ENCODE measurements at places on chromosomes 6 and 20.

- DNase-seq = no peak
Measured at GRCh38 chr6:21355638-21356037, 237.9 kb upstream of the SOX4 start.

- DNase-seq = no peak
Measured at GRCh38 chr20:54346276-54346675, 129.1 kb upstream of the DOK5 start.

GRCh38 chr6:37807656-37808055 lies 11.9 kb upstream of the ZFAND3 start:
- no peak for DNase-seq

DNA sequence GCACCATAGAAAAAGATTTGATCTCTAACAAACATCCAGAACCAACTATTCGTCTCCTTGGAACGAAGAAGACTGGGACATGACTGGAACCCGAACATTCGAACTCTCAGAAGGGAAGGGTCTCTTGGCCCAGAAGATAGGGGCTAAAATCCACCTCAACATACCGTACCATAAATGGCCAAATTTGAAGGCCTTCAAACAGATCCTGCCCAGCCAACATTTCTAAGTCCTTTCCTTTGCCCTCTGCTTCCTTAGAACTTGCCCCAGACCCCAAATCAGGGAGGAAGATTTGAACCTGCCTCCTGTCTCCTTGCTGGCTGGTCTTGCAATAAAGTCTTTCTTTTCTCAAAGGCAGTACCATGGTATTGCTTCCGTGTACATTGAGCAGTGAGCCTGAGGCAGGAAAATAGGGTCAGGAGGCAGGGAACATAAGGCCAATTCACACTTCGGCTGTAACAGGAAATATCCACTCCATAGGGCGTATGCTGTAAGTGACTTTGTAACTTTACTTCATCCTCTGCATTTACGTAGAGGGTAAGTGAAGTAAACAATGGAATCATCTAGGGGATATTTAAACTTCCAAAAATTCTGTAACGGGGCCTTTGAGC lies 1.8 kb upstream of the PXDC1 start:
- no peak for DNase-seq

- peak; percentile 23 for DNase-seq
Measured at GRCh38 chr20:32495217-32495565, 89.9 kb downstream of the NOL4L start.

DNA sequence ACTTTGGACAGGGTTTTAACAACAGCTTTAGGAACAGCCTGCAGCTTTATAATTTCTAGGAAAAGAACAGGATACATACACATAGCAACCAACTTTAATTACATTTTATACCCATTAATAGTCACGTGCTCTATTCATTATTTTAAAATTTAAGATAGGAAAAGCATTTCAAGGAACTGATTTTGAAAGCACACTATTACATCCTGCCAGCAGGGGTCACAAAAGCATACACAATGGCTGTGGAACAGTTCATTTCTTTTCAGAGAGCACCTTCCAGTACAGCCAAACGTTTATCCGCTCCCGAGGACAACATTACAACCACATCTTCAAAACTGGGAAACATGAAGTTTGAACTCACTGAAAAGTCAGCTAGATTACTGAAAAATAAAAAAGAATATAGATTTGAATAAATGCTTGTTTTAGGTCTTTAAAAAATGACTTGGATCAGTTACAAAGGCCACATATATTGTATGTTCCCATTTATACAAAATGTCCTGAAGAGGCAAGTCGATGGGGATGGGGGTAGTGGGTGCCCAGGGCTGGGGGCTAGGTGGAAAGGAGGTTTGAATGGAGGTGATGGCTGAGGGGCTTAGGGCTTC lies 104.6 kb upstream of the EXOC2 start:
- peak; percentile 71 for DNase-seq

- peak; percentile 41 for DNase-seq
Measured at GRCh38 chr20:46022411-46023147, 6.4 kb upstream of the SLC12A5 start.

GRCh38 chr6:153621491-153621890 lies 417.5 kb upstream of the OPRM1 start:
- no peak for DNase-seq

- peak; percentile 38 for DNase-seq
Measured at GRCh38 chr20:40930561-40930960, 98.1 kb upstream of the TOP1 start.

DNA sequence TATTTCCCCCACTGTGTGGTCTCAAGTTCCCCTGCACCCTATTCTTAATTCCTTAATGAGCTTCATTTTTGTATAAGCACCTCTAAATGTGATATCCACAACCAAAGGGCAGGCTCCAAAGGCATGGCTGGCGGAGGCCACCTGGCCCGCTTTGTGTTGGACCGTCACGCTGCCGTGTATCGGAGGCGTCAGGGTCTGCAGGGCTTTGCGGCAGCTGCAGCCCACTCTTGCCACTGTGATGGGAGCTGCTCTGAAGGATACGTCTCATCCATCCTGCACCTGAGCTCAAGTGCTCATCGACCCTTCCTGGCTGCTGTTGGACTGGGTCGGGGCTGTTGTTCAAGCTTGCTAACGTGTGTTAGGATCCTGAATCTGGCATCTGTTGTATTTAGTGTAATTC lies 177.6 kb downstream of the ARID1B start:
- no peak for DNase-seq

DNA sequence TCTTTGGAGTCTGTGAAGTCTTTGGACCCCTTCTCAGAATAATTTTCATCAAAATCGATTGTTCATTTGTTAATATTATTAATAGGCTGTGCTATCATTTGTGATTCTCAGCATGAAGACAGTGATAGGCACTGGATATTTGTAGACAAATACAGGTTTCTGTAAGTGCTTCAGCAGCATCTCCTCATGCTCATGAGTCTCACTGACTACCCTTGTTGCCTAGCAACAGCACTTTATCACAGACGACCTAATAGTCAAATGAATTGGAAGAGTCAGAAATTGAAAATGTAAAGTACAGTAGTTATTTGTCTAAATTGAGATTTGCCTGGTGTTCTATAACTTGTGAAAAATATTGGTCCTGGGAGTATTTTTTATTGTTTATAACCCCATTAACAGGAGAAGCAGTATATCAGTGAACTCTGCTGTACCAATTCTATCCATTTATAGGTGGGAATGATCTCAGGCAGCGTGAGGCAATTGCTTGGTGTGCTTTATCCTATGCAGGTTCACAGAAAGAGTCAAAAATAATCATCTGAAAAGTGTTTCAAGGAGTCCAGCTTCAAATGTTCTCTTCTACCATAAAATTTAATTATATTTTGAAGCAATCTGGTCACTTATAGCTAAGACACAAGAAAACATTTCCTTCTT lies 684.6 kb downstream of the RFPL4B start:
- DNase-seq = no peak

- no peak for DNase-seq
Measured at GRCh38 chr6:120873125-120873865, 461.0 kb downstream of the TBC1D32 start.

- DNase-seq = no peak
Measured at GRCh38 chr6:34909320-34909883, 20.3 kb downstream of the ANKS1A start.

GRCh38 chr6:45697605-45698004 lies 318.1 kb downstream of the CLIC5 start:
- DNase-seq = peak; percentile 98

DNA sequence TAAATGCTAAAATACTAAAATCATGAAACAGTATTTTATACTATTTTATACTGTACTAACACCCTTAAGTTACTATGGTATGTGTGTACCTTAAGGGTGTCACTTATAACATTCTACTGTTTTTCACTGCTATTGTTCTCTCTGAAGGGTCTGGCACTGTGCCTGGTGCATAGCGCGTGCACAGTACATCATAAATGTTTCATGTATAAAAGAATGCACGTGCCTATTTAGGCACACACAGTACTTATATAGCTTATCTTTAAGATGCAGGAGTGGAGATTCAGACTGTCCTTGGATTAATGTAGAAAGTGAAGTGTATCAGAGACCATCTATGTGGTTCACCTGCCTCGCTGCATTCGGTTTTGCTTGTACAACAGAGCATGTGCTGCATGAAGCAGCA lies 64.0 kb upstream of the SGK1 start:
- DNase-seq = peak; percentile 34

- no peak for DNase-seq
Measured at GRCh38 chr6:24606200-24606930, 39.6 kb downstream of the KIAA0319 start.

GRCh38 chr20:40776466-40777457 lies 87.7 kb upstream of the MAFB start:
- no peak for DNase-seq

- DNase-seq = peak; percentile 7
Measured at GRCh38 chr6:382883-383810, 8.4 kb upstream of the IRF4 start.

GRCh38 chr20:12978126-12978394 lies 30.7 kb upstream of the SPTLC3 start:
- no peak for DNase-seq

DNA sequence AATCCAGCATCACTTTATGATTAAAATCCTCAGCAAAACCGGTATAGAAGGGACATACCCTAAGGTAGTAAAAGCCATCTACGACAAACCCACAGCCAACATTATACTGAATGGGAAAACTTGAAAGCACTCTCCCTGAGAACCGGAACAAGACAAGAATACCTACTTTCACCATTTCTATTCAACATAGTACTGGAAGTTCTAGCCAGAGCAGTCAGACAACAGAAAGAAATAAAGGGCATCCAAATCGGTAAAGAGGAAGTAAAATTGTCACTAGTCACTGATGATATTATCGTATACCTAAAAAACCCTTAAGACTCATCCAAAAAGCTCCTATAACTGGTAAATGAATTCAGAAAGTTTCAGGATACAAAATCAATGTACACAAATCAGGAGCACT lies 33.3 kb downstream of the BLOC1S5 start:
- DNase-seq = no peak

DNA sequence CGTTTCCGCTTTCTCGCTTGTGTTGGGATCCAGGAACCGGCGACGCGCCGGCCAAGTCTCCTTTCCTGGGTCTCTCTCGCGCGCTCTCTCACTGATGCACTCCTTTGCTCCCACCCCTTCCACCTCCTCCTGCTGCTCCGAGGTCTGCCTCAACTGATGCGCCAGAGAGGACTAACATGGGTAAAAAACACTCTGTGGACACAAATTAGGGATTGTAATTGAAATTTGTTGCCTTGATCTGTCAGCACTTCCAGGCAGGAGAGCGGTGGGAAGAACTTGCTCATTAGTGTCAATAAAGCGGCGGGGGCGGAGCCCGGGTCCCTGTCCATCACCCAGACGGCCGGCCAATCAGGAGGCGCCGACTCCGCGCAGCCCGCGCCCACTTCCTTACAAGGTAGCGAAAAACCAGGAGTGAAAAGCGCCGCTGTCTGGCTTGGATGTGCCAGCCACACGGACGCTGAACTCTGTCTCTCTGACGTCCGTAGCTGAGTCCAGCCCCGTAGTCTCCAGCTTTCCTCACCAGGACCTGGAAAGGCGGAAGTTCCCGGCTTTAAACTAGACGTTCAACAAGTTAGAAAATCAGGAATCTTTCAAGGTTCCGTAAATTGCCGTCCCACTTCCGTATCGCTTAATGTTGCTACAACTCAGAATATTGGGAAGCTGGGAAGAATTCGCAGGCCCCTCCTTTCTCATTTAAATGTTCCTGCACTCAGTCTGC lies at the start of gene TBX18:
Gene TBX18, minus strand, starts transcription at position 267 of the 718 bp plus-strand sequence. CDS start 417 bp downstream, outside the sequence.
- DNase-seq = peak; percentile 100

GRCh38 chr6:48032151-48032550 lies 78.8 kb downstream of the PTCHD4 start:
- DNase-seq = peak; percentile 89

DNA sequence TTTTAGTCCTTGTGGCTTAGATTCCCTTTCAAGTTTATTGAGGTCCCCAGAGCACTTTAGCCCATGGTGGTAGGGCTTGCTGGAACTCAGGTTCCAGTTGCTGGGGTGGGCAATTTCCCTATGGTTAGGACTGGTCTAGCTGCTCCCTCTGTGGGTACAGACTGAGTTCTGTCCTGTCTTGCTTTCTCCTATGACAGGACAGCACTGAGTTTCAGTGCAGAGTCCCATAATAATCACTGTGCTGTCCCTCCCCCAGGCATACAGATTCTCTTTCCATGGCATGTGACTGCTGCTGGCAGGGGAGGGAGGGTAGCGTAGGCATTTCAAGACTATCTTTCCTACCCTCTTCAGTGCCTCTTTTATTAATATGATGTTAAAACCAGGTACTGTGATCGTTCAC lies 17.1 kb upstream of the ERVFRD-1 start:
- no peak for DNase-seq
